Activated CD8-positive, alpha-beta memory T cell treated with anti-CD3 and anti-CD28 coated beads, Interleukin-2, amount 50 U/mL, for 48 hours (primary cell): ENCODE measurements at places on chromosomes 5 and 9.

- peak; percentile 70 for DNase-seq
These were observed 467 bp downstream of the CNOT6 start for GRCh38 chr5:180494510-180495181.

GRCh38 chr5:95800553-95800952, 22.0 kb downstream of the GLRX start:
- DNase-seq = no peak

- peak; percentile 61 for DNase-seq
These were observed 670 bp upstream of the PURA start for GRCh38 chr5:140113180-140113698.

GRCh38 chr9:34139477-34140146, 13.1 kb upstream of the DCAF12 start:
- DNase-seq = no peak

DNA sequence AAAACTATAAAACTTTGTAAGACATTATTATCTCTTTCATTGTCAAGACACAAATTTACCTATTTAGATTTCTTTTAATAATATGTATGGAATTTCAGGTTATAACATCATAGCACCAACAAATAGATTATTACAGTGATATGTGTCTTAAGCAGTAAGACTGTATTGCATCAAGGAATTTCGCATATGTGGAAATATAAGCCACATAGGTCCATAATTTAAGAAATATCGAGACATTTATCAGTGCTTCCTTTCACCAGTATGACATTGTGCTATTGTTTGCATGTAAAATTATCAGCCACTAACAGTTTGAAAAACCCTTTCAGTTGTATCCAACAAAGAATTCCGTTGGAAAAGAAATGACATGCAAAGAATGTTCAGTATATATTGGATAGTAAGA, 186.7 kb upstream of the RASA1 start:
- DNase-seq = no peak

DNA sequence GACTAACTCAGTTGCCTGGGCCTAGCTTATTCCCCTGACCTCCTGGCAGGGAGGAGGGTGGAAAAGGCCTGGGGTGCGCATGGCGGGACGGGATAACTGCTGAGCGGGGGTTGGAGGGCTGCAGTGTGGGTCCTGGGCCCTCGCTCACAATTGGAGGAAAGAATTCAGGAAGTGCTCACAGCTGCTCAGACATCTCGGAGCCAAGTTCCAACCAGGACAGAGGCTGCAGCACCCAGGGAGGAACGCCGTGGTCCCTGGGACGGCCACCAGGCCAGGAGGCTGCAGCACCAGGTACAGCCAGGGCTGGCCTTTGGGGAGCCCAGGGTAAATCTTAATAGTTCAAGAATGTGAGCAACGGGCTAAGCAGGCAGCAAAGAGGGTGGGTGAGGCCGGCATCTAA, at the start of gene SPAAR:
Gene SPAAR, plus strand, starts transcription at position 217 of the 400 bp plus-strand sequence. CDS start 974 bp downstream, outside the sequence.
- no peak for DNase-seq

GRCh38 chr9:36433386-36433785, 33.3 kb upstream of the RNF38 start:
- no peak for DNase-seq

GRCh38 chr5:33641744-33642505, 201.2 kb downstream of the TARS1 start:
- DNase-seq = no peak

GRCh38 chr9:130334915-130335314, 69.4 kb downstream of the HMCN2 start:
- no peak for DNase-seq
